Stimulated activated CD8-positive, alpha-beta memory T cell treated with anti-CD3 and anti-CD28 coated beads, Interleukin-2, amount 100 ng/mL, for 1 hour (primary cell): ENCODE measurements at places on chromosomes 11 and 22.

DNA sequence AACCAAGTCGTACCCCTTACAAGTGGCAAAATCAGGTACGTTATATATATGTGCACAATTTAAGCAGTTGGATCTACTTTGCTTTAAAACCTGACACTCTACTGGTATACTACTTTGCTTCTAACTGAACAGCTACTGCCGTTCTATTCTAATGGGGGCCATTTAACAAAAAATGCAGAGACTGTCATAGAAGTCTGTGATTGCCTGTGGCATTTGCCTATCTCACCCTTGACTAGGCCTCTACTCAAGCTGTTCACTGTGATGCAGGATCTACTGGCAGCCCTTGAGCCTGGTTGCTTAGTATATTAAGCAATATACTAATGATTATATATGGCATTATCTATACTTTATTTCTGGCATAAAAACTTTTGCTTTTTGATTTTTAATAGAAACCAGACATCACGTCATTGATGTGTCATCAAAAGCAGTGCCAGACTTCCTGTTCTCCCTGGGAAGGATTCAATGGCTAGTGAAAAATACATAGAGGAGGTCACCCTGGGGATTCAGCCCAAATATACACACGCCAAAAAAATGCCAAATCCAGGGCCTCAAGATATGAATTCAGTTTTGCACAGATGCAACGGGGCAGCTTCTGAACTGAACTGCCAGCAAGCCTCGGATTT, 40.0 kb upstream of the FIBIN start:
- DNase-seq: no peak

- DNase-seq: no peak
These were observed 38.1 kb upstream of the POU2AF1 start for GRCh38 chr11:111417011-111417765.

- no peak for DNase-seq
These were observed 12.3 kb downstream of the ABTB2 start for GRCh38 chr11:34345540-34345876.

GRCh38 chr11:36421546-36422155, 88.4 kb downstream of the TRAF6 start:
- no peak for DNase-seq
